ENCODE measurements at places on chromosomes 4 and X.

DNA sequence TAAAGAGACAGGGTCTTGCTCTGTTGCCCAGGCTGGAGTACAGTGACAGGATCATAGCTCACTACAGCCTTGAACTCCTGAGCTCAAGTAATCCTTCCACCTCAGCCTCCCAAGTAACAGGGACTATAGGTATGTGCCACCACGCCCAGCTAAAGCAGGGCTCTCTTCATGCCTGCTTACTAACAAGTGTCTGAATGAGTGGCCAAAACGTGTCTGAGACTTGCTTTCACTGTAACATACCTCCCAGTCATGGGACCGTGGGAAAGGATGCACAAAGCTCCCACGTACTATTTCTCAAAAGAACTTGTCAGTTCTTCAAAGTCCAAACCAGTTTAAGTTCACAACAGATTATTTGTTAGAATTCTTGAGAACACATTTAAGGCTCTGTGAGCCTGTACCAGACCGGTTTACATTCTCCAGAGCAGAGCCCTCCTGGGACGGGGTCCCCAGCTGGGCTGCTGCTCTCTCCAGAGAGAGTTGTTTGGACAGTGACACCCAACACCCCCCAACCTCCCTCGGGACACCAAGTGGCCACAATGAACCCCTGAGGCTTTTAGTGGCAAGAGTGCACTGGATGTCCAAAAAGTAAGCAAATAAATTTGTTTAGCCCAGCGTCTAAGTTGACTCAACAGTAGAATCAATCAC is 24.1 kb downstream of the SH3KBP1 start:
- peak; percentile 46 for DNase-seq

- no peak for DNase-seq
These were observed 134.9 kb upstream of the LEF1 start for GRCh38 chr4:108303488-108304177.

DNA sequence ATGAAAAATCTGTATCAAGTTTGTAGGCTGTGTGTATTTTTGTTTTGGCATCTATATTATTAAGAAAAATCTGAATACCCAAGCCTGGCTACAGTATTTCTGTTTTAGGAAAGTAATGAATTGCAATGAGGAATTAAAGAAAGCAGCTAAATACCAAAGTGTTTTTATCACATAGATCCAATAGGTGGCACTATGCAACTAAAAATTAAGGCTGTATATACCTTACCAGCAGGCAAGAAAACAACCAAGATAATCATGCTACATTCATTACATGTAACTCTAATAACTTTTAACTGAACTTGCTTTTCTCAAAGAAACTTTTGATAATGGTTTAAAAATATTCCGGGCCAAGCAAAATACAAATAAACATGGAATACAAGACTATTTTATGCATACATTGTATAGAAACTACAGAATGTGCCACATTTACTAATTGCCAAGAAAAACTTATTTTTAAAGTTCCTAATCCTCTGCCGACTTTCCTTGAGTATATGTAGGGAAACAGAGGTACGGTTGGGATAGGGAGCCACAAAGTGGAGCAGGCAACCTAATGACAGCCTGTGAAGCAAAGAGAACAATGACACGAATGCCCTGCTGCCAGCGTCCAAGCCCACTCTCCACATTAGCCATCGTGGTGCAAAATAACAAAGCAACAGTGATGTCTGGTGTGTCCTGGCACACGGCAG is 63.7 kb downstream of the SEC24D start:
- no peak for DNase-seq

DNA sequence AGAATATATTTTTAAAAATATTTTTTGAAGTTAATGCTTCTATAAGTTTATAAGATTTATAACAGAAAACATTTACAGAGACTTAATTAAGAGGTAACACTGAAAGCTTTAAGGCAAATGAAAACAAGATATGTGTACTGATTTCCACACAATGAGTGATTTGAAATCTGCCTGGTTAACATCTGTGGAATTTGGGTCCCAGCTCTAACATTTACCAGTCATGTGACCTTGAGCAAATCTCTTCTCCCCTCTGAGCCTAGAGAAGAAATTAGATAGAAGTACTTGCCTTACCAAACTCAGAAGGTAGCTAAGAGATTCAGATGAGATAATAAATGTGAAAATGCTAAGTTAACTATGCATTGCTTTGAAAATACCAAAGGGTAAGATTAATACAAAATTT is 458.8 kb upstream of the LCORL start:
- DNase-seq = no peak

Data from heart left ventricle (tissue), 16 donors.